Hippocampal formation (tissue), 2 donors: ENCODE measurements at places on chromosomes 13 and 19.

- no peak for DNase-seq
These were observed 440.0 kb downstream of the RFC3 start for GRCh38 chr13:34257966-34258365.

DNA sequence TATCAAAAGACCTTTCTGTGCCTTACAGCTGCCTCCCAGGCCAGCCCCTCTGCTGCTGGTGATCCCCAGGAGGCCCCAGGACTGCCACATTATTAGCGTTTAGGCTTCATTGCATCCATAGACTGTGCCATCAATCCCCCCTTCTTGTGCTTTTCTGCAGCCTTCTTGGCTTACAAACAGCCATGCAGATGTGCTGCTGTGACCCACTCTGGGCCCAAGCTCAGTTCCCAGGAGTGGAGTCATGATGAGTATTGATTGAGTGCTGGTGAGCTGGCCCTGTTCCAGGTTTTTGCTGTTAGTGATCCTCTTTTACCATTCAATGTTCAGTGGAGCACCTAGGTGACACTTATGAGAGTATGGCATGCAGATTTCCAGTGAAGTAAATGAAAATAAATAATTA lies 59.9 kb upstream of the SLAIN1 start:
- DNase-seq, result no peak

DNA sequence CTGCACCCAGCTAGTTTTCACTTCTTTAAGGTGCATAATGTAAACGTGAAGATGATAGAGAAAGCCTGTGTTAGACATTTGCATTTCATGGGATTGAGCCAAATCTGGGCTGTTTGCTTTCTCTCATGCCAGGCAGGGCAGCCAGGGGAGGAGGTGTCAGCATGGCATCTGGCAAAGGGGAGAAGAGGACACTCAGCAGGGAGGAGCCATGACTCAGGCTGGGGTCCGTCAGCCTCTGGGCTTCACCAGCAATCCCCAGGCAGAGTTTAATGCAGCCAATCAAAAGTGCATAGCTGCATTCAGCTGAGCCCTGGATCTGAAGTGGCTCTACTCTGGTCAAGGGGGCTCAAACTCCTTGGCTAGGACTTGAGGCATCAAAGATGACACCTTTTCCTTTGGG lies 23.5 kb downstream of the EBPL start:
- DNase-seq, result no peak

DNA sequence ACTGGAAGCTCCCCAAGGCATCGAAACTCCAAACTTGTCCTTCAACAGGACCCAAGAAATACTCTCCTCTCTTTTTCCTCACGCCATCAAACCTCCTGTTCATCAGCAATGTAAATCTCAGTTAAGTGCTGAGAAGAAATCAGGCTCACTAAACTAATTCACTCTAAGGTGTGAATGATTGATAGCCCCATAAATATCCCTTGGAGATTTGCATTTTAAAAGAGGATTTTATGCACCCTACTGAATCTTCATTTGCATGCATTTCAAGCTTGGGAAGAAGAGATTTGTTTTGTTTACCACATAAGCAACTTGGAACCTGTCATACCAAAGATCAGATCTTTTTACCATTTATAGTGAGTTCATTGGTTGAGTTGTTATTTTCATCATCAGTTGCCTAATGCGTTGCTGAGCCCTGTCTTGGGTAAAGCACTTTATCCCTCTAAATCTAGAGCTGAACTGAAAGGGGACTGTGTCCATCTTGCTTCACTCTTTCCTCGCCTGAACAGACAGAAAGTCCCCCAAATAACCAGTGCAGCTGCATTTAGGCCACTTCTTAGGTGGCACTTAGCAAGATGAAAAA lies 40.2 kb upstream of the GSX1 start:
- DNase-seq, result no peak

GRCh38 chr13:20513466-20513995 lies 12.1 kb downstream of the CRYL1 start:
- no peak for DNase-seq

GRCh38 chr13:106505295-106505694 lies 30.2 kb downstream of the EFNB2 start:
- no peak for DNase-seq

GRCh38 chr19:11164296-11164695 lies 8.7 kb upstream of the SPC24 start:
- DNase-seq, result no peak

DNA sequence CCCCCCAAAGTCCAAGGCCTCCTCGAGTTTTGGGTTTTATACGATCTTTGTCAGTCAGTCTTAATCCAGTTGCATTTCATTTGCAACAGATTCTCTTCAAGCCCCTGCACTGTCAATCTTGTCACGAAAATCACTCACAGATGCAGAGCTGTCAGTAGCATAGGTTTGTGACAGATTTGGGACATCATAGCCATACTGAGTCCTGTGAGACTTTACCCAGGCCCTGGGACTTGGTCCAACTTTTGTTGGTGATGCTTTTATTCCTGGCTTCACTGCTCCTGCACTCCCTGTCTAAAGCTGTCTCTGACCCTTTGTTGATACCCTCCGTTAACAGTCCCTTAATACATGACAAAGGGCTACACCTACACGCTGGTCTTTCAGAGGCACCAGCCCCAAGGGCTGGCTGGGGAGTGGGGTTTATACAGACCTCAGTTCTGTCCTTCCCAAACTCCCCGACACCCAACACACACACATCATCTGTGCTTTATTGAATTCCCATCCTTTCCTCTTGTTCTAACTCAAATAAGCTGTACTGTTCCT lies 36.0 kb downstream of the PABPC3 start:
- DNase-seq, result no peak

- peak; percentile 30 for DNase-seq
These were observed 275.0 kb upstream of the DACH1 start for GRCh38 chr13:72141855-72142519.

- peak; percentile 70 for DNase-seq
These were observed 81.6 kb downstream of the DPF1 start for GRCh38 chr19:38142176-38143035.

DNA sequence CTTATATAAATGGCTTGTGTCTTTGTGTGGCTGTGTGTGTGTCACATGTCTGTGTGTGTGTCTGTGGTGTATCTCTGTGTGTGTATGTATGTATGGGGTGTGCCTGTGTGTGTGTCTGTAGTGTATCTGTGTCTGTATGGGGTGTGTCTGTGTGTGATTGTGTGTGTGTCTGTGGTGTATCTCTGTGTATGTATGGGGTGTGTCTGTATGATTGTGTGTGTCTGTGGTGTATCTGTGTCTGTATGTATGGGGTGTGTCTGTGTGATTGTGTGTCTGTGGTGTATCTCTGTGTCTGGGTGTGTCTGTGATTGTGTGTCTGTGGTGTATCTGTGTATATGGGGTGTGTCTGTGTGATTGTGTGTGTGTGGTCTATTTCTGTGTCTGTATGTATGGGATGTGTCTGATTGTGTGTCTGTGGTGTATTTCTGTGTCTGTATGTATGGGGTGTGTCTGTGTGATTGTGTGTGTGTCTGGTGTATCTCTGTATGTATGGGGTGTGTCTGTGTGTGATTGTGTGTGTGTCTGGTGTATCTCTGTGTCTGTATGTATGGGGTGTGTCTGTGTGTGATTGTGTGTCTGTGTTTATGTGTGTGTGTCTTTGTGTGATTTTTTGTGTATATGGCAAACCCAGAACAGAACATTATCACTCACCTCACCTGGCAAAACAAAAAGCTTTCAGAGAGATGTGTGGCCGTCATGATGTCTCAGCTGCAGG lies 56.1 kb upstream of the MCF2L start:
- DNase-seq, result no peak

DNA sequence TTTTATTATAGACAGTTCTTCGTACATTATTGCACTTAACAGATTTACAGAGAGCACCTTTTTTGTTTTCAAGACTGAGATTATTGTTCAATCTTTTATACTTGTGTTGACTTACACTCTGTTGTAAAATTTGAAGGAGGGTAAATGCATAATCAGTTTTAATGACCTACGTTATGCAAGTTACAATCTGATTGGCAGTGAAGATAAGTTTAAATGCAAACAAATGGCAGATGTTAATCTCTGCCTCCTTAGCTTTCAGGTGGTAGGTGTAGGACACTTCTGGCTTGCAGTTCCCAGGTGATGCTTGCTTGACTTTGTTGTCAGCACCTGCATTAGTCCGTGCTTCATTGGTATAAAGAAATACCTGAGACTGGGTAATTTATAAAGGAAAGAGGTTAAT lies 424.9 kb downstream of the FGF9 start:
- no peak for DNase-seq

GRCh38 chr13:35771898-35772297 lies 295.4 kb upstream of the MAB21L1 start:
- no peak for DNase-seq

DNA sequence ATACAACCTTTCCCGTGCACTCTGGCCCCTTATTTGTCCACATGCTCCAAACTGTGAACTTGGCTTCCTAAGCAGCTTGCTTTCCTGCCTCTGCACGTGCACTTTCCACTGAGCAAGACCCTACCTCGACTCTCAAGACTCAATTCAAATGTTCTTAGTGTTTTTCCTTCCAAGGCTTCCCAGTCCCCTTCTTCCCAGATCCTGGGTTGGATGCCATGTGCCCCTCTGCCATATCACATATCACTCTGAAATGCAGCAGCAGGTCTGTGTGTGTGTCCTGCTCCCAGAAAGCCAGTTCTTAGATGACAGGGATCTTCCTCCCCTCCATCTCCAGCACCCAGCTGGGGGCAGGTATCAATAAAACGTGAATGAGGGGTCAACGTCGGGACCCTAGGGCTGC lies 3.0 kb downstream of the ZNF557 start:
- DNase-seq, result no peak

DNA sequence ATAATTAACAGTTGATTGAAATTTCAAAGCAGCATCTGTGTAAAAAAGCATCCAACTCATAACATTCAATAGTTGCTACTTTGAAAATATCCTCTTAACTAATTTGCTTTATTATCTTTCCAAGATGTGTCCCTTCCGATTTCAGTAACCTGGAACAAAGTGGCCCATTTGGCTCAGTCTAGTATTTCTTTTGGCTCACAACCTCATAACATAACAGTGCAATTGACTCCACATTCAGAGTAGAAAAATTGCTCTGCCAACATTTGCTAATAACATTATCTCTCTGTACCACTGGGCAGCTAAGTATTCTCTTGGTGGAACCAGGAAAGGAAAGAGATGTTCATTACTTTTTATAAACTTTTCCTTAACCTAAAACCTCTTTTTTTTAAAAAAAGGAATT lies 571.1 kb upstream of the ARGLU1 start:
- DNase-seq, result no peak

GRCh38 chr19:45752639-45753038 lies 16.4 kb downstream of the SIX5 start:
- no peak for DNase-seq

- DNase-seq, result no peak
These were observed 10.6 kb downstream of the GPI start for GRCh38 chr19:34375598-34375997.

- no peak for DNase-seq
These were observed 11.1 kb upstream of the BCL3 start for GRCh38 chr19:44737238-44738071.

- no peak for DNase-seq
These were observed 71.2 kb downstream of the WASF3 start for GRCh38 chr13:26628706-26629105.

DNA sequence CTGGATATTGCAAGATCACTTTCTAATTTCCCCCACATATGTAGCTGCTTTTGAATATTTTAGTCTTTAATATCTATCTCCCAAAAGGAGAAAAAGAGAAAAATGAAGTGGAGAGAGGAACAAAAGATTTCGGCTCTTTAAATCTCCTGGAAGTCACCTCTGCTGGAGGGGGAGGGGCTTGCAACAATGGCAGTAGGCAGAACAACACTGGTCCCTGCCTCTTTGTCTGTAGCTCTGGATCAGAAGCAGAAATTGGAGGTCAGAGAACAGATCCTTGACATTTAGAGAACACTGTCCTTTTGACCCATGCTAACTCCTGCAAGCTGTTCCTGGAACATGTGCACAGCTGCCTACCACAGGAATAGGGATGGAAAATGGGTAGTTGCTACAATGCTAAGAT lies 86.7 kb upstream of the GPR12 start:
- no peak for DNase-seq

- DNase-seq, result no peak
These were observed 139.6 kb downstream of the STOML3 start for GRCh38 chr13:38850868-38851626.

GRCh38 chr19:4316956-4317355 lies 12.6 kb downstream of the FSD1 start:
- DNase-seq, result no peak

DNA sequence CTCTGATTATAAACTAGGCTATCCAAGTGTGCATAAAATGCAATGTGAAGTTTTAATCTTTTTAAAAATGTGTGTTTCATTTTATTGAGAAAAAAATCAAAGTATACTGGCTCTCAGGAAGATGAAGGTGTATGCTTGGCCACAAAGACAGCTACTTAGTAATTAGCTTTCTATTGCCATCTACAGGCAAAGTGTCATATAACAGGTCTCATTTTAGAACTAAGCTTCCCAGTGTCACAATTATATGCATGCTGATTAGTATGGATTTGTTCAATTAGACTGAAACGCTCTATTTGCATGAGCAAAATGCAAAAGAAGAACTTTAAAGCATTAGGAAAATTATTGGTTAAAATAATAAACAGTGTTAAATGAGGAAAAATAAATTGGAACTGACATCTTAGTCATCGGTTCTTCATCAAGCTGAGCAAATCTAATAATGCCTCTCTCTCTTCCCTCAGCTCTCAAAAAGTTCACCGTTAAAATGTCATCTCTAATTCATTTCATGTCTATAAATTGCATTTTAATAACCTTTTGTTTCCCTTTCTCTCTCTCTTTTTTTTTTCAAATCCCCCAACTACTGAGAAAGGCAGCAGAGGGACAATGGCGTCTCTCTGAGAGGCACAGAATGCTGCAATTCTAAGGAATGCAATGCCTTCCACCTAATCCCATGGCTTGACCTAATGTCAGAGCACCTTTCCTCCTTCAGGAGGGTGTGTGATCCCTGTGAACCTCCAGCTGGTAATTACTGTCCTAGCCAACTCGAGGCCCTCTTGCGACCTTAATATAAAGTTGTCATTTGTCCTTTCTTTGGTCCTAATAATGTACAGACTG lies 313.1 kb upstream of the MAB21L1 start:
- DNase-seq, result peak; percentile 77

- DNase-seq, result no peak
These were observed 82.0 kb downstream of the PCDH9 start for GRCh38 chr13:67148161-67148571.

DNA sequence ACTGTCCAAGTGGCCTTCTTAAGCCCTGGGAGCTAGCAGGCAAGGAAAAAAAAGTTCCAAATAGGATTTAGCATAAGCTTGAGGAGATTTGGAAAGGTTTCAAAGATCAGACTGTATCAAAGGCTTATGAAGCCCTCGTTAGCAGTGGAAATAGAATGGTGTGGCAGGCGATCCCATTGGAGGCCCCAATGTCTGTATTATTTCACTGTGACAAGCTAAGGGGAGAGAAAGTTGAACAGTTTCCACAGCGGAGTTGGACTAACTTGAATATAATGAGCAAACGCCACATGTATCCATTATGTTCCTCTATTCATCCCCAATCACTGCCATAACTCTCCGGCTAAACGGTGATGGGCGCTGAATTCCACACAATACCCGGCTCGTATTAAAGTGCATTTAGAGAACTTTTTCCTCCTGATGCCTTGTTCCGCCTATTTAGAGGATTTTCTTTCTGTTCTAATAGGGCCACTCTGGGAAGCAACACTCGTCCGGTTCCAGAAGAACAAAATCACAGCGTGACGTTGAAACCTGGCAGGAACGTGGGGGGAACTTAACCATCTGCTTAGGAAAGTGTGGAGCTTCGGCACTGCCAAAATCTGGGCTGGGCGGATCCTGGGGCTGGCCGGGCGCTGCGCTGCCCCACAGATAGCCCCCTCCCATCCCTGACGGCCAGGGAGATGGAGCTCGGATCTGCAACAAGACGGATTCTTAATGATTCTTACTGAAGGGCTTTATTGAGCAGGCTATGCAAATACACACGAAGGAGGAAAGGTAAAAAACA lies 1.0 kb upstream of the PCDH8 start:
- no peak for DNase-seq
